ENCODE measurements at places on chromosomes 6 and 20. TPM values are rescaled to one million over a fixed set of nuclear protein-coding genes. Genes with fewer than 3 reads are reported as not detected.

The TREML1 gene
- total RNA-seq = not detected

- DNase-seq = no peak
Observed at GRCh38 chr6:128491610-128492206, 28.7 kb downstream of the PTPRK start.

DNA sequence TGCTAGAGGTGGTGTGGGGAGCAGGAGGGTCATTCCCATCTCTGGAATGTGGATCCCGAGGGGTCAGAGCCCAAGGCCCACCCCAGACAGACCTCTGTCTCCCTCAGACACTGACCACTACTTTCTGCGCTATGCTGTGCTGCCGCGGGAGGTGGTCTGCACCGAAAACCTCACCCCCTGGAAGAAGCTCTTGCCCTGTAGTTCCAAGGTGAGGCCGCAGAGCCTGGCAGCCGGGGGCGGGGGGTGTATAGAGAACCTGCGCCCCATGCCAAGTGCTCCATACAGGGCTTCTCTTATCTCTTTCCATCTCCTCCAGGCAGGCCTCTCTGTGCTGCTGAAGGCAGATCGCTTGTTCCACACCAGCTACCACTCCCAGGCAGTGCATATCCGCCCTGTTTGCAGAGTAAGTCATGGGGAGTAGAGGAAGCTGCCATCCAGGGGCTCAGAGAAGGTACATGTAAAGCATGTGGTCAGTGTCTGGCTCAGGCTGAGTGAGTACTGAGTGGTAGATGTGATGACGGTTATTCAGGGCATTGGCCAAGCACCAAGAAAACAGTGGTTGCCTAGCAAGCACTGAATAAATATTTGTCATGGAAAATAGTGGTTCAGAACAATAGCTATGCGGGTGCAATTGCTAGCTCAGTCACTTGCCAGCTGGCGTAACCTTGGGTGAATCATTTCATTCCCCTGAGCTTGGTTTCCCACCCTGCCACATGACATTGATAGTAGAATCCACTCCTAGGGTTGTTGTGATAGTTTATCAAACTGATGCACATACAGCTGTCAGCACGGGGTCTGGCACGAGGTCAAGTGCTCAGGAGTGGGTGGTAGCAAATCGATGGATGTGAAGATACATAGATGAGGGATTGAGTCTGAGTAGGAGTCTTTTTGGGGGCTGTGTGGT, 3.5 kb downstream of the PIGT start:
- DNase-seq = peak; percentile 80

- DNase-seq = no peak
Observed at GRCh38 chr6:140811642-140812041, 1321.1 kb upstream of the GJE1 start.

GRCh38 chr6:130026859-130027258, 8.5 kb downstream of the L3MBTL3 start:
- no peak for DNase-seq

DNA sequence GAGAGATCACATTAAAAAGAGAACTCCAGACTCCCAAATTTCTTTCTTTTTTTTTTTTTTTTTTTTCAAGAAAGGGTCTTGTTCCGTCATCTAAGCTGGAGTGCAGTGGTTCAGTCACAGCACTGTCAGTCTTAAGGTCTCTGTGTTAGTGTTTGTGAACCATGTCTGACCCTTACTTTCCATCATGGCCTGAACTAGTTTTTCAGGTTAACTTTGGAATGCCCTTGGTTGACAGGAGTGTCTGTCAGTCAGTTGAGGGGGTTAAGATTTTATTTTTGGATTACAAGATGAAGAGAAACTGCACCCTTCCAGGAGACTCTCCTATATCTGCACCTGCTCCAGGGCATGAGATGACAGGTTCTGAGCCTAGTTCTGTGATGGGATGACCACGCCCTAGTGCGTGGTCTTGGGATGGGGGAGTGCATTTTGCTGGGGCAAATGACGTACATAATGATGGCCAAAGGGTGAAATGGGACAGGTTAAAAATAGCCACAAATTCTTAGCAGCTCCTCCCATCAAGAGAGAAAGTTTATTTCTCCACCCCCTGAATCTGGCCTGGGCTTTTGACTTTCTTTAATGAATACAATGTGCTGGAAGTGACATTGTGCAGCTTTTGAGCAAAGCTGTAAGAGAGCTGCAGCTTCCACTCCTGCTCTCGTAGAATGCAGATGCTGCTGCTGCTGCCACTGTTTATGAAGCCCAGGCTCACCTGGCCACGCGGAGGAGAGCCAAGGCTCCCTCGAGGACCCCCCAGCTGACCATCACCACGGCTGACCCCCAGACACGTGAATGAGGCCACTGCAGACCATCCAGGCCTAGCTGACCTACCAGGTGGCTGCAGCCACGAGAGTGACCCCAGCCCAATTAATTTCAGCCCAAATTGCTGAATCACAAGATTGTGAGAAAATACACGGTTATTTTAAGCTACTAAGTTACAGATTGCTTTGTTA, 29.7 kb upstream of the FAM50B start:
- DNase-seq = no peak

- DNase-seq = no peak
Observed at GRCh38 chr20:14997791-14998190, 660.4 kb upstream of the FLRT3 start.

The PRSS35 gene
- not detected for total RNA-seq

Measured in GM12878 (cell line).